ENCODE measurements at places on chromosomes 2 and 18.

DNA sequence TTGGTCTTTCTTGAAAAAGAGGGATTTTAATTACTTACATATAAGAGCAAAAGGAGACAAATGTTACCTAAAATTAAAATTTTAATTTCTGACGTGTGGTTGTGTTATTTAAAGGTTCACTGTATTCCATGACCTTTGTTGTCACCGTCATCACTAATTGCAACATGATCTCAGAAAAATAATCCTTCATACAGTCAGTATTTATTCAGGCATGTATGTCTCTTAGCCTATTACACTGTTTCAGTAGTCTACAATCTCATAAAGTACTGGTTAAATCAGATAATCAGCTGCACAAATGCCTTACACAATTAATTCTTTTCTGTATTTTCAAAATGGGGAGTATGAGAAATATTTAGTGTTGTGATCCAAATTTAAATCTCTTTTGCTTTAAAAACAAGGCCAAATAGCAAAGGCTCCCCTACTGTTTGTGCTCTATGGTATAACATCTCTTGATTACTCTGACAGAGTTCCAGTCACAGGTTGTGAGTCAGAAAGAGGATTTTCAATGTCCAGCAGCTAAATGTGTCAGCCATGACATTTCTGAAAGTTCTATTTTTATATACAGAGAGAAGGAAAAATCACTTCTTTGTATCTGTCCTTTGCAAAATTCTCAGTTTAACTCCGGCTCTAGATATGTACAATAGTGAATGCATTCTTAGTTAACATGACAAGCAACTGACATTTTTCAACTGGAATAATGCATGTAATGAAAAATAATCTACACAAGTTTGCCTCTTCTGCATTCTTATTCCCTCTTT is 184.0 kb downstream of the FIGN start:
- no peak for DNase-seq

GRCh38 chr18:56479841-56480240 is 158.6 kb downstream of the TXNL1 start:
- DNase-seq = no peak

GRCh38 chr2:39845460-39846146 is 66.5 kb upstream of the THUMPD2 start:
- no peak for DNase-seq

DNA sequence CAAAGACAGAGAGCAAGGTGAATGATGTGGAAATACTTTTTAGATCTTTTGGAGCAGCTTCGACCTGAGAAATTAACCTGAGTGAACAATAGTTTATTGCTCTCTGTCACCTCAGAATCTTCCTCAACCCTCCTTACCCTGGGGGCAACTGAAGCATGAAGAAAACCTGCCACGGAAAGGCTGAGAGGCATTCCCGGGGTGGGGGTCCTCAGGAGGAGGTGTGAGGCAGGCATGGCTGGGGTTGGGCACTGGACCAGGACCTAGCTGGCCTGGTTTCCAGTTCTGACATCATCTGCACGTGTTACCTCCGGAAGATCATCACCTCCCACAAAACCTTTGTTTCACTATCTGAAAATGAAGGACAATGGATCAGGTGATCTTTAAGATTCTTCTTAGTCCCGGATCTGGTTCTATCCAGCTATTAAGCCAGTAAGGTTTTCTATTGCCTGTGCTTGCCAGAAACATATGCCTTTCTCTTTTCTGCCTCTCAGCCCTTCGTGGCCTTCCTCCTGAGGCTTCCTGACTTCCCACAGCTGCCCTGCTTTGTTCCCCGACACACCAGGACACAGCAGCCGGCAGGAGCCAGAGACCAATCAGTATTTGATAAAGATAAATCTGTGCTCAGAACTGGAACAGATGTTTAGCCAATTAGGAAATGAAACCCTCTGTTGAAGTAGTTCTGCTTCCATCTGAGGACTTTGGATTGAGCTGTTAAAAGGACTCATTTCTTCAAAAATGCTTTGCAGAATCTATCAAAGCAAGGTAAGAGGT is 232.5 kb downstream of the TDRD15 start:
- DNase-seq = no peak

DNA sequence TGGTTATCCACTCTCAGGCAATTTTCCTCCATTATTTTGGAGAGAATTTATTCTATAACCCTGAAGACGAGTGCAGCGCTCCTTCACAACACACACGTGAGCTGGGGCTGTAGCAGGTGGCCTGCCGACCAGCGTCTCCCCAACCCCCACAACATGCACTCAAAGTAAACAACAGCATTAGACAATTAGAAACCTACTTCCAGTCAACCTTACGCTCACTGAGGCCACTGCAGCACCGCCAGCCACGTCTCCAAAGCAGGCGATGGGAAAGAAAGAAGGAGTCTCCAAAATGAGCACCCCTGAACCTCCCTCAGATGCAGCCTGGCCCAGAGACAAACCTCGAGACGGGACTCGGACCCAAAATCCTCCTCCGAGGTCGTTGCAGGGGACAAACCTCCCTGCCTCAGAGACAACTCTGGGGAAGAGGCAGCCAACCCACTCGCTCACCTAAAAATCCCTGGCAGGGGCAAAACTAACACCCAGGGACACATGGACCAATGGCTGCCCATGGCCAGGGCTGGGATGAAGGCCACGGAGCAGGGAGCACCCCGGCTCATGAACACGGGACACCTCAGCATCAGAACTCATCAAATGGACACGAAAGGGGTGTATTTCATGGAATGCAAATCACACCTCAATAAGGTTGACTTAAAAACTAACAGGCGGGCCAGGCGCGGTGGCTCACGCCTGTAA is 2.6 kb downstream of the SLC66A2 start:
- DNase-seq = no peak

DNA sequence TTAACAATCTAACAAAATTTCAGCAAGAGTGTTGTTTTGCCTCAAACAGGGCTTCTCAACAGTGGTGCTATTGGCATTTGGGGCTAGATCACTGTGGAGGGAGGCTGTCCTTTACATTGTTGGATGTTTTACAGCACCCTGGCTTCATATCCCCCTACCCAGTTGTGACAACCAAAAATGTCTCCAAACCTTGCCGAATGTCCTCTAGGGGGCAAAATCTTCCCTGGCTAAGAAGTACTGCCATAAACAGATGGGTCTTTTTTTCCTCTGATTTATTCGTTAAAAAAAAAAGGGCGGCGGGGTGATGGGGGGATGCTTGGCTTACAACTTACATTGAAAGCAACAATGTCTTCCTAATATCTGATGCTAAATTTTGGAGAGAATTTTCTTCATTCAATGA is 207.6 kb upstream of the CCDC150 start:
- DNase-seq = no peak

- no peak for DNase-seq
These were observed 5.9 kb upstream of the POLE4 start for GRCh38 chr2:74952575-74952974.
